RPMI8226 (cell line): ENCODE measurements at places on chromosomes 1 and 21.

GRCh38 chr1:20742671-20743070 lies 10.2 kb upstream of the SH2D5 start:
- no peak for DNase-seq

- no peak for DNase-seq
These were observed 53.3 kb upstream of the POGK start for GRCh38 chr1:166785987-166786386.

GRCh38 chr1:242089911-242090310 lies 91.0 kb upstream of the MAP1LC3C start:
- DNase-seq: no peak

DNA sequence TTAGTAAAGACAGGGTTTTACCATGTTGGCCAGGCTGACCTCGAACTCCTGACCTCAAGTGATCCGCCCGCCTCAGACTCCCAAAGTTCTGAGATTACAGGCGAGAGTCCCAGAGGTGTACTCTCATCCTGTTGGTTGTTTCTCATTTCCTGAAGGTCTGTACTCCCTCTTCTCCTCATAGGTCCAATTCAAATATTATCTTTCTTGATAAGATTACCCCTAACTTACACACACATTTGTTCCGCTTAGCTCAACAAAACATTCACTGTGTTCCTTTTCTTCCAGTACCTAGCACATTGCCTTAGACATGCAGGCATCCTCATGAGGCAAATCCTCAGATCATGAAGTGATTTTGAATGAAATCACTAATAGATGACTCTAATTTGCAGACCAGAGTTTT lies 72.4 kb upstream of the SSX2IP start:
- no peak for DNase-seq

GRCh38 chr1:33527934-33528333 lies 55.5 kb downstream of the ZSCAN20 start:
- DNase-seq: no peak

DNA sequence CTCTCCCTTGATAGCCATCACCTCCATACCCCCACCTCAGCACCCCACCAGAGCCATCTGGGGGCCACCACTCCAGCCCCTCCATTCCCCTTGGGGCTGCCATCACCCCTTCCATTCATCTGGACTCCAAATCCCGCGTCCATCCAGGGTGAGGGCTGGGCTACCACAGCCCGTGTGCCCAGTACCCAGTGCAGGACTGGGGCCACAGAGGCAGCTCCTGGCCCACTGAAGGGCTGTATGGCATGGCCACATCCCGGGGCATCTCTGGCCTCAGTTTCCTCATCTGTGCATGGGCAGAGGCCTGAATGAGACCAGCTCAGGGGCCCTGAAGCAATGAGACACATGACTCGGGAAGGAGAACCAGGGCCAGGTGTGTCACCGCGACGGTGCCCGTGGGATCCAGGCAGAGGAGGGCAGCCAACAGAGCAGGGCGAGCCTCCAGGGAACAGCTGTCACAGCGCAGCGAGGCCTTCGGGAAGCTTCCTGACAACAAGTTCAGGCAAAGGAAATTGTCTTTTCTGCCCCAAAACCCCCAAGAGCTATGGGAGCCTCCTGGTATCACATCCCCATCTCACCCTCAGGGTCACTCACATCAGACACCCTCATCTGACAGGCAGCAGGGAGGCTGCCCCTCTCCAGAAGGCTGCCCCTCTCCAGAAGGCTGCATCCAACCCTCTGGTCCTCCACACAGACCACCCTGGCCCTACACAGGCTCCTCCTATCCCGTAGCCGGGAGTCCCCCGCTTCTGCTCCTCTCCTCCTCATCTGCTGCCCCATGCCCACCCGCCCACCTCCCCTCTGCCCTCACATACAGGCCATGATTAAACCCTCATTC lies 76.3 kb downstream of the MEGF6 start:
- no peak for DNase-seq

GRCh38 chr1:231660198-231660597 lies 33.6 kb downstream of the DISC1 start:
- DNase-seq: no peak

- DNase-seq: no peak
These were observed 7.9 kb upstream of the GSTM5 start for GRCh38 chr1:109704173-109704572.

- DNase-seq: peak; percentile 69
These were observed 15.3 kb downstream of the ZBTB7B start for GRCh38 chr1:155017946-155018316.

GRCh38 chr1:38500352-38500751 lies 359.2 kb downstream of the RRAGC start:
- no peak for DNase-seq
